C1 segment of cervical spinal cord (tissue), 14 donors: ENCODE measurements at places on chromosomes 3 and 15.

DNA sequence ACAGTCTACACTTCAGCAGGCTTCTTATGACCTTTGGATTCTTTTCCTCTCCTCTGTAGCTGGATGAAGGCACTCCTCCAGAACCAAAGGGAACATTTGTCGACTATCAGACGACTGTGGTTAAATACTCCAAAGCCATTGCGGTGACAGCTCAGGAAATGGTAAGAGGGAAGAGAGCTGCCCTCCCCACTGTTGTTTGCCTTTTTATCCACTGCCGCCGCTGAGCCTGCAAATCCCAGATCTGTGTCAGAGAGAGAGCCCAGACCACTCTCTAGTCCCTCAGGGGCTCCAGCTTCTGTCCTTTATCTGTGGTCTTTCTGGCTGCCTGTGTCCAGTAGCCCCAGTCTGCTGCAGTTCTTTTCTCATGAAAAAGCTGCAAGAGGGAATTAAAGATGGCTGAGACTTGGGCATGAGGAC, 261.5 kb upstream of the TPM1 start:
- no peak for DNase-seq

DNA sequence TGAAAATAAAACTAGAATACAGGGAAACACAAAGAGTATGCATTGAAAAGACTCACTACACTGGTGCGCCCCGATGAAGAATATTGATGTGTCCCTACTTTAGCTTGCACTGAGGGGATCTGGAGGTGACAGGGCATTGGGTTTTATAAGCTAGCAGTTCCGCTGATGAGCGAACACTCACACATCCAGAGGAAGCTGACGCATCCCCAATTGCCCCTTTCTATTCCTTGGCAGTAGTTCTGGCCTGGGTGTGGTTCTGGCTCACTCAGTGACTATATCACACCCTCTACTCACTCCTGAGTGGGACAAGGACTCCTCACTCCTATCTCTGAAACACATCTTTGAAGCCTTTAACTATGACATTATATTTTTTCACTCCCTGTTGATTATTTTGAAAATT, 71.0 kb downstream of the B3GNT5 start:
- DNase-seq: no peak

GRCh38 chr3:5348229-5348902, 160.9 kb downstream of the EDEM1 start:
- no peak for DNase-seq

DNA sequence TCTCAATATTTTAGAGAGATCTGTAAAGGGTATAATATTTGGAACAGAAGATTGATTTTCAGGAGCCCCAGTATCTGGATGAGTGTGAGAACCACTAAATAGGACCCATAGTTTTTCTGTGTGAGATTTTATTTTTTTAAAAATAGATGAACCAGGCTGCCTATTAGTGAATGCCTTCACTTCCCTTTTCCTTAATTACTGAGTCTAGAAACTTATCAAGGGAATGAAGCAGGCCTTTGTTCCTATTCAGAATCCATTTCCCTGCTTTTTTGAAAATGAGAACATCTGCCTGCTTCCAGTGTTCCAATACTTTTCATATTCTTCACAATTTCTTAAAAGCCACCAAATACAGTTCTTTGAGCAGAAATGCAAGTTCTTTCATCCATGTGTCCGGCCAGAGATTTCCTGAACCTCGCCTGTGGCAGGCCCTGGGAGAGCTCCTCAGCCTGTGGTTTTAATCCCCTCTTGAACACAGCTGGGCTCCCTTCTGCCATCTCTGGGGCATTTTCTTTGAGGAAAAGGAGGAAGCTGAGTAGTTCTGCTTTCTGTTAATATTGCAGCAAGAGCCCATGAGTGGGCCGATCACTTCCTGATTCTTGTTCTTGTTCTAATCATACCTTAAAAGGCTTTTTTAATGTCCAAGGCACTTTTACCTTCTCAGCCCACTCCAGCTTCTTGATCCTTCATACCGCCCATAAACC, 4.7 kb downstream of the EHD4 start:
- DNase-seq: no peak

DNA sequence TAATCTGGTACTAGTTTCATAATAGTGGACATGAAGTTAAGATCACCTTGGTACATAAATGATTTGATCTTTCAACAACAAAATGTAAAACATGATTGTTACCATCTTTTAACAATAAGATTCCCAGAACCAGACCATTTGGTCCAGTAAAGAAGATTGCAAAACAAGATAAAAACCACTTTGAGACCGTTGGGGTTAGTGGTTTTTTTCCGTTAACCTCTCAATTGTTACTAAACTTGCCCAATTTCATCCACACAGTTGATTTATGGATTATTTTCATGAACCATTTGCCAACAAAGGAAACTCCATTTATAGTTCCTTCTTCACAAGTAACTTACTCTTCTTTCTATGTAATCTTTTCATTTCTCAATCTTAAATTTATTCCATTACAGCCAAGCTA, 53.8 kb downstream of the ATP8B4 start:
- no peak for DNase-seq

DNA sequence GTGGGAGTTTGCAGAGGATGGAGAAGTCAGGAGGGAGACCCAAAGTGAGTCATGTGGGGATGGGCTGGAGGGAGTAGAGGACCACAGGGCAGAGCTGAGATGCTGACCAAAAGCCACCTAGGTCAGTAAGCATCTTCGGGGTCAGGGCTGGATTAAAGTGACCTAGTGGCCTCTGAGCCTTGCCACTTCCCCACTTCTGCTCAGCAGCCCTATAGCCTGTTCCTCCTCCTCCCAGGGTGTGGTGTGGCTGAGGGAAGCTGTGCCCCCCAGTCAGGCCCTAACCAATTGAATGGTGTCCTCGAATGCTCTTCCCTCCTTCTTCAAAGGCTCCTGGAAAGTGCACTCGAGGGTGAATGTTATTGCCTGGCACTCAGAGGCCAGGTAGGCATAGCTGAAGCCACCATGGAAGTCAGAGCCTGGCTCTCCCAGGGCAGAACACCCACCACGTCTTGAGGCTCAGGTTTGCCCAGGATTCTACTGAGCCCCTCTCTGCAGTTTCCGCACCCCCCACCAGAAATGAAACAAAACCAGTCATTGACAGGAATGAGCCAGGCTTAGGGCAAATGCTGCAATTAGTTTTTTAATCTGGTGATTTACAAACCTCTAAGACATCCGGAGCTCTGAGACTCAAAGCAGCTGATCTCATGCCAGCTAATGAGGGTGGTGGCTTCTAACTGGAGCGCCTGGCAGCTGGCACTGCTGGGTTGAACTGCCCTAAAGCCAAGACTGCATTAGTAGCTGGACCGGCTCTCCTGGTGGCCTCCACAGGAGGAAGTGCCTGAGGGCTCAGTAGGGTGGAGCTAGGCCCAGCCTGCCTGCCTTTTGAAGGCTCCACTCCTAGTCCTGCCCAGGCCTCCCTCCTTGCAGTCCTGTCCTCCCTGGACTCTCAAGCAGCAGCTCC, 26.0 kb upstream of the VIPR1 start:
- DNase-seq: no peak

DNA sequence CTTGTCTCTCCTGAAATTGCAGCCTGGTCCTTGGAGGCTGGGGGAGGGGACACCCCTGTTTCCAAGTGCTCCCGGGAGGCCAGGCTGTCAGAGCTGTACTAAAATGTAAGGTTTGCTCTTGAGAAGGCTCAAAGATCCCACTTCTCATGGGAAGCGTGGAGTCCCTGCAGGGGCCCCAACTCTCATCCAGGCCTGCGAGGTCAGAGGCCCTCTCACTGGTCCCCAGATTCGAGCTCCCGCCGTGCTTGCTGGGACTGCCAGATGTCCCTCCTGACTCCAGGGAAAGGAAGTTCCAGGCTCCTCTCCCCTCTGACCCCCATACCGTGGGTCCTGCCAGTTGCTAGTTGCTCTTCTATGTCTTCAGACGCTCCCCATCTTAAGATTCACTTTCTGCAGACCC, 14.5 kb upstream of the ANPEP start:
- no peak for DNase-seq

DNA sequence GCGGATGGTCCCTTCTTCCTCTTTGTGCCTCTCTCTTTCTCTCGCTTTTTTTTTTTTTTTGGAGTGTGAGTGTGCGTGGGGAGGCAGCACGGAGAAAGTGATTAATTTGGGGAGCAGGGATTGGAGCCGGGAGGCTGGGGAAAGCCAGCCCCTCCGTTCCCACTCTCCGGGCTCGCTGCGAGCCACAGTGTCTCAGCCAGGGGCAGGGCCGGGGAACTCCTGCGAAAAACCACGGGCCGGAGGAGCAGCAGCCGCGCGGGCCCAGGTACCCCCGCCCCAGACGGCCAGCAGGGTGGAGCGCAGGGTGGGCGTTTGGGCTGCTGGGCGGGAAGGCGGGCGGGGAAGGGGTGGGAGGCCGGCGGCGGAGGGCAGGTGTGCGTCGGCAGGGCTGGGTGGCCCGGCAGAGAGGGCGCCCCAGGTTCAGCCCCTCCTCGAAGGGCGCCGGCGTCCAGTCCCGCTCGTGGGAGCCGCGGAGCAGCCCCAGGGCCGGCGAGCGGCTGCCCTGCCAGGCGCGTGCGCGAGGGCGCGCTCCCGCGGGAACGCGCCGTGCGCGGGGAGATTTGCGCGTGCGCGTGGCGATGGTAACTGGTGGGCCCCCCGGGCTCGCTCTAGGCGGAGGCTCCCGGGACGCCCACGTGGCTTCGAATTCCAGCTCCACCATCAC, 1.4 kb downstream of the CHL1 start:
- peak; percentile 43 for DNase-seq

DNA sequence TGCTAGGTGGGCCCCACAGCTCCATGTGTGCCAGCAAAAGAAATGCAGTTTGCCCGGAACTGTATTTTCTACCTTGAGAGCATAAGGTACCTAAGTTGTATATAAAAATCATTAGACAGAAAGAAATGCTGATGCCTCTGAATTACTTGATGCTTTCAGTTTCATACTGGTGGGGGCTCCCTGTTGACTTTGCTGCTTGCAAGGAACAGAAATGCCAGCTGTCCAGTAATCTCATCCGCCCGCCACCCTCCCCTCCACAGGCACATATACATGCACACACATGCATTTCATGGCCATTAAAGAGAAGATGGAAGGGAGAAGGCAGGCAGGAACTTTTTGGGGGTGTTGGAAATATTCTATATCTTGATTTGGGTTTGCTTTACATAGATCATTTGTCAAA, 38.4 kb downstream of the LIMD1 start:
- no peak for DNase-seq

GRCh38 chr3:172228036-172228415, 188.6 kb downstream of the FNDC3B start:
- DNase-seq: no peak

GRCh38 chr15:51756482-51756881, 5.1 kb downstream of the TMOD2 start:
- DNase-seq: no peak

- no peak for DNase-seq
These were observed 57.6 kb upstream of the FXR1 start for GRCh38 chr3:180854887-180855286.

GRCh38 chr15:79222808-79223207, 59.7 kb upstream of the ANKRD34C start:
- DNase-seq: no peak

GRCh38 chr3:8841472-8841871, 72.1 kb upstream of the OXTR start:
- DNase-seq: no peak

GRCh38 chr15:91696981-91697380, 156.5 kb upstream of the SLCO3A1 start:
- no peak for DNase-seq

DNA sequence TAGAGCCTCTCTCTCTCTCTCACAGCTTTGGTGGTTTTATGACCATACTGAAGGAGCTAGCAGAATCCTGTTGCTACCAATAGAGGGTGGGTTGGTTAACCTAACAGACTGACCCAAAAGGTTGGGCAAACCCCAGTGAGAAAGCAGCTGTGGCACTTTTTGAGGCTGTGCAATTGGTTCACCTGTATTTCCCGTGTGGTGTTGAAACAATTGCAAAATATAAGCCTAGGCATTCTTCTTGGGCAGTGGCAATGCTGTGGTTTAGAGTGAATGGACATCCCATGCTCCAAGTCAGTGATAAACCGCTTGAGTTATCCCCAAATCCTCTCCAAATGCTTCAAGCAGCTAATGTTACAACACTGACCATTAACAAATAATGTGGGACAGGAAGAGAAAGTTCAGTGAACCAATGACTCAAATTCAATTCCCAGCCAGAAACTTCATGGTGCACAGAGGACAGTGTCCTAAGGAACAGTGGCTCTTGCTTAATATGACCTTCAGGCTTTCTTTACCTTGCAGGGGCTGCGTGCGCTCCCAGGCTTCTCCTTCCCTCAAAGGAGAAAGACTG, 261.9 kb upstream of the ICE2 start:
- no peak for DNase-seq

GRCh38 chr3:77606372-77606771, 566.5 kb downstream of the ROBO2 start:
- no peak for DNase-seq

DNA sequence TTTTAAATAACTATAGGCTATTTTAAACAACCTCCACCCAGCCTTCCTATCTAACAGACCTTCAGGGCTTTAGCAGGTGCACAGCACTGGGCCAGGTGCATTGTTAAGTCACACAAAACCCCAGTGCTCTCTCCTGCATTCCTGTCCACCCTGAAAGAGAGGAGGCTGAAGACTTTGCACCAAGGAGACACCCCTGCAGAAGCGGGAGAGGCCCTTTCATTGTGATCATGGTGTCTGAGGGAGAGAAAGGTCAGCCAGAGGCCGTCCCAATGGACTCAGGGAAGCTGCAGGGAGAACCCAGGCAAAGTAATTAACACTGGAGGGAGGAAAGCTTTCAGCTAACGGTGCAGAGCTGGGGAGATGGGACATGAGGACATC, 5.2 kb downstream of the LRIG1 start:
- no peak for DNase-seq

DNA sequence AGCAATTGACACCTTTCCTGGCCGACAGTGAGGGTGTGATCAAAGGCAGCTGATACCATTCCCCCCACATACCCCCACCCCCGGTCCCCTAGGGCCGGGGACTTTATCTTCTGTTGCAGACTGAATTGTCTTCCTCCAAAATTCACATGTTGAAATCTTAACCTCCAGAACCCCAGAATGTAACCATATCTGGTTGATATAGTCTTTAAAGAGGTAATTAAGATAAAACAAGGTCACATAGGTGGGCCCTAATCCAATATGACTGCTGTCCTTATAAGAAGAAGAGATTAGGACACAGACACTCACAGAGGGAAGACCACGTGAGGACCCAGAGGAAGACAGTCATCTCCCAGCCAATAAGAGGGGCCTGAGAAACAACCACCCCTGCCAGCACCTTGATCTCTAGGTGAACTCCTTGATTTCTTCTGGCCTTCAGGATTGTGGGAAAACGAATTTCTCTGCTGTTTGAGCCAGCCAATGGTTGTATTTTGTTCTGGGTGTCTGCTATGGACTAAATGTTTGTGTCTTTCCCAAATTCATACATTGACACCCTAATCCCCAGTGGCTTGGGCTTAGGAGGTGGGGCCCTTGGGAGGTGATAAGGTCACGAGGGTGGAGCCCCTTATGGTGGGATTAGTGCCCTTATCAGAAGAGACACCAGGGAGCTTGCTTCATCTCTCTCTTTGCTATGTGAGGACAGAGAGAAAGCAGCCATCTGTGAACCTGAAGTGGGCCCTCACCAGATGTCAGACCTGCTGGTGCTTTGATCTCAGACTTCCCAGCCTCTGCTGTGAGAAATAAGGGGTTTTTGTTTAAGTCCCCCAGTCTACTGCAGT, 144.0 kb downstream of the CHSY1 start:
- no peak for DNase-seq
